ENCODE measurements at places on chromosomes 1 and 21. TPM values are rescaled to one million over a fixed set of nuclear protein-coding genes. Genes with fewer than 3 reads are reported as not detected.
A peak's percentile ranks its signal among the peaks of the same experiment; 100 is the strongest.

Gene RAB3B
- 1.6 TPM for polyA plus RNA-seq

Gene COPA
- polyA plus RNA-seq = 150 TPM

Gene CLIC6
- 2.0 TPM for polyA plus RNA-seq

Gene KCNA10
- not detected for polyA plus RNA-seq

Gene SLFNL1
- polyA plus RNA-seq = 1.1 TPM

Gene SLC5A3
- polyA plus RNA-seq = 46.9 TPM

Gene TSPEAR
- 1.1 TPM for polyA plus RNA-seq

Gene SPRR2E
- not detected for polyA plus RNA-seq

Gene IFI44L
- polyA plus RNA-seq = 7.2 TPM

Gene TMEM79
- polyA plus RNA-seq = 9.2 TPM

Gene BNIPL
- 5.6 TPM for polyA plus RNA-seq

- no peak for DNase-seq
Measured at GRCh38 chr1:222387007-222387814, 160.7 kb downstream of the HHIPL2 start.

DNA sequence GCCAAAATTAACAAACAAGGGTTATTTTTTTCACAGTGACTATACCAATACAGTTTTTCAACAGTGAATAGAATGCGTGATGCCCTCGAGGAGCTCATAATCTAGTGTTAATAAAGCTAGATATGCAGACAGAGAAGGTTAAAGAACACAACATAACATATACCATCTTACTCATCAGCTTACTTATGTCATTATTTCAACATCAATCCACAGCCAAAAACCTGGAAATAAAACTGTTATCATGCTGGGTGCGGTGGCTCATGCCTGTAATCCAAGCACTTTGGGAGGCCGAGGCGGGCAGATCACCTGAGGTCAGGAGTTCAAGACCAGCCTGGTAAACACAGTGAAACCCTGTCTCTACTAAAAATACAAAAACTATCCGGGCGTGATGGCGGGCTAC is 6.1 kb downstream of the STX6 start:
- no peak for DNase-seq

DNA sequence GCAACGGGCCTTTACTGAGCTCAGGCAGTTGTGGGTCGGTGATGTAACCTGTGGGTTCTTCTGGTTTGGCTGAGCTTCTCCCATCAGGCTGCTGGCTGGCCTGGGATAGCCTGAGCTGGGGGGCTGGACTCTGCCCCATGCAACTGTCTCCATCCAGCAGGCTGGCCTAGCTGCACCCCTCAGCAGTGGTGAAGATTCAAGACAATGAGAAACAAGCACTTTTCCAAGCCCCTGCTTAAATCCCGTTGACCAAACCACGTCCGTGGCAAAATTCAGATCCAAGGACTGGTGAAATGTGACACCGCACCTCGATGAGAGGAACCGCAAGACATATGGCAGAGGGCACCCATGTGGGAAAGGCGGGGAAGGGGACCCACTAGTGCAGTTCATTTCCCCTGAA is 25.6 kb downstream of the PRSS38 start:
- DNase-seq = no peak

GRCh38 chr1:50497007-50497406 is 73.8 kb upstream of the DMRTA2 start:
- DNase-seq = no peak

DNA sequence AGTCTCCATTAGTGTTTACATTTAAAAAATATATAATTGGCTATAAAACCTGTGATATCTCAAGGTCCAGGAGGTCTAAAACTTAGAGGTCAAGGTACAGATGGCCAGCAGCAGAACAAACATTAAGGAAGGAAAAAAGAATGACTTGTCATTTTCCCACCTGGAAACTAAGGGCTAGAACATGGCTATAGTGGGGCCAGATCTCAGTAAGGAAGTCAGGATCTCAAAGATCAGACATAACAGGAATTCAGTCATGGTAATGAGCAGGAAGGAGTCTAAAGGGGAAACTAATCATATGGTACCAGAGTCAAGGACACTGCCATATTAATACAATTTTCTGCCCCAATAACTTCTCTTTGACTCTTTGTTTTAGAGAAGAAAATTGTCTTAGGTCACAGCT is 1018.8 kb downstream of the PLA2G4A start:
- DNase-seq = no peak

GRCh38 chr1:25111706-25112105 is 120.6 kb downstream of the SYF2 start:
- DNase-seq = no peak

DNA sequence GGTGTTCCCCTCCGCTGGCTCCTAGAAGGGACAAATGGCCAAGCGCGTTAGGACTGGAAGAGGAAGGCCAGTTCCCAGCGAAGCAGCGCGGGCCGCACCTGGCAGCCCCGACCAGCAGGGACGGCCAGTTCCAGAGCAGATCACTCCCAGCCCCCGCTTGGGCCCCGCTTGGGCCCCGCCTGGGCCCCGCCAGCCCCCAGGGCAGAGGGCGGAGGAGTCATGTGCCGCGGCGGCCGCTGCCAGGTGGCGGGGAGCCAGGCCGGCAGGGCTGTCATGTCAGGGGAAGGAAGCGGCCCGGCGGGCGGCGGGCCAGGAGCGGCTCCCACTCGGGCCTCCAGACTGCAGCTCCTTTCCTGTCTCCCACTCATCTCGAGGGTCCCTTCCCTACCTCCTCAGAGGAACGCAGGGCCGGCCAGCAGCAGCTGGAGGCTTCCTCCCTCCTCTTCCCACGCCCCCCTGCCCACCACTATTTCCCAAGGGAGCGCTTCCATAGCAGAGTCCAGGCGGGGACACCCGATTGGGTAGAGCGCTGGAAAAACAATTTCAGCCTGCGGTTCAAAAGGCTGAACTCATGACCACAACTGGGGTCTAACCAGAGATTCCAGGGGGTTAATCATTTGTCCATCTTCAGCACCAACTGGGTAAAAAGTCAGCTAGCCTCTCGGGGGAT is 16.5 kb downstream of the ZNF697 start:
- peak; percentile 59 for DNase-seq

DNA sequence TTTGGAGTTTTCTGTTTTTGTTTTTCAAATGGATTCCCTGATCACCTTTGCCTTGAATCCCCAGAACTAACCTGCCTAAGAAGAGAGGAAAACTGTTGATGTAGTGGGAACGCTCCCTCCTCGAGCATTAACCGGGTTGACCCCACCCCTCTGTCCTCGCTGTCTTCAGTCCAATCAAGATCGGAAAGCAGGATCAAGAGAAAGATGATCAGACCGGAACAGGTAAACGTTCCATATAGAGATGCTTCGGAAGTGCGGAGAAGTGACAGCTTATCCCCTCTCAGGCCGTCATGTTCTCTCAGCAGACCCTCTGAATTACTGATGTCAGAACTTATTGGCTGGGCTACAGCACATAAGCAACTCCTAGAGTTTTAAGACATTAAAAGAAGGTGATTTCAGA is 800 bp upstream of the FAM163A start:
- no peak for DNase-seq

- DNase-seq = no peak
Measured at GRCh38 chr1:153805042-153805745, 30.0 kb downstream of the SLC27A3 start.

- no peak for DNase-seq
Measured at GRCh38 chr1:52976183-52977035, 49.3 kb downstream of the SCP2 start.

GRCh38 chr21:34077888-34078287 is 4.5 kb downstream of the MRPS6 start:
- no peak for DNase-seq

DNA sequence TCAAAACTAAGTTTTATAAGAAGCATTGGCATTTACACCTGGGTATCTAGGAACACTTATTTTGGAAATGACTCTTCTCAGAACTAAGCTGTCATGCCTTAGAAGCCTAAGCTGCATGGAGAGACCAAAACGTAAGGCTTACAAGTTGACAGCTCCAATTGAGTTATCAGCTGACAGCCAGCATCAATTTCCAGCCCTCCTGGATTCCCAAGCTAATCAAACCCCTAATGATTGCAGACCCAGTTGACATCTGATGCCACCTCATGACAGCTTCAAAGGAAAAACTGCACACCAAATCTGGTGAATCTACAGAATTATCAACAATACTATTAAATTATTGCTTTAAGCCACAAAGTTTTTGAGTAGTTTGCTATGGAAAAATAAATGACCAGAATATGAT is 187.6 kb upstream of the PRMT6 start:
- DNase-seq = no peak

- no peak for DNase-seq
Measured at GRCh38 chr1:63623952-63624351, 30.7 kb downstream of the PGM1 start.

GRCh38 chr1:17425806-17426600 is 13.5 kb downstream of the RCC2 start:
- DNase-seq = no peak

GRCh38 chr1:34688006-34688741 is 66.7 kb upstream of the GJB5 start:
- no peak for DNase-seq

- DNase-seq = no peak
Measured at GRCh38 chr1:174623324-174624035, 175.7 kb downstream of the GPR52 start.

- no peak for DNase-seq
Measured at GRCh38 chr1:47113178-47113577, 24.1 kb upstream of the CYP4A22 start.

- DNase-seq = no peak
Measured at GRCh38 chr21:25691976-25692375, 42.7 kb downstream of the ATP5PF start.

DNA sequence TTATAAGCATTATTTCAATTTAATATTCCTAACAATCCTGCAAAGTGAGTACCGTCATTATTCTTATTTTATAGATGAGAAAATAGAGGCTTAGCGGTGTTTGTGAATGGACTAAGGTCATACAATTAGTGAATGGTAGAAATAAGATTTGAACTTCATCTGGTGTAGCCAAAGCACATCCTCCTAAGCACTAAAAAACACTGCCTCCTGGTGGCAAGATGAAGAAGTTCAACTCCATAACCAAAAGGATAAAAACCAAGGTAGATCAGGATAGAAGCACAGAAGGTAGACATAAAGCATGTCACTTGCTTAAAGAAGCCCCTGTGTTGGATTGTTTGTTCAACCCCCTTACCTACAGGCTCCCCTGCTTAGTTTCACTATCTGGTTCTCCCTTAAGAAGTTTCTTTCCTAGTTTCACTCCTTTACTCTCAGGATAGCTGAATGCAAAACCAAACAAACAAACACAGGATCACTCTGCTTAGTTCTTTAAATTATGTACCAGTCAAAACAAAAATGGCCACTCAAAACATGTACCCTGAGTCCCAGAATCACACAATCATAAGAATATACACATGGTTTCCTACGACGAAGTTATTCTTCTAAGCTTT is 12.7 kb upstream of the AIM2 start:
- DNase-seq = no peak

DNA sequence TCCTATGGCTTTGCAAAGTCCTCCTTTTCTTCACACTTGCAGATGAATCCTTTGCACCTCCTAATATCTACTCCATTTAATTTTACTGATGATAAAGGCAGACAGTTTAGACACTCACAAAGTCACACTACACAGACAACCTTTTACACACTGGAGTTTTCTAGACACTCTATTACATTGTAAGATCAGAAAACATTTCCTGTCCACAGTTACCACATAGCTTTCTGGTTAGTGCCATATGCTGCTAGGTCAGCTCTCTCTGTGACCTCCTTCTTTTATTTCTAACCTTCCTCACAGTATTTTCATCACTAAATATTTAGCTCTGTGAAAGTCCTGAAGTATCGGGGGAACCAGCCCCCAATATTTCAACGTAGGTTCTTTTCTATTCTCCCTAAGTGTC is 5.1 kb downstream of the SH2D1B start:
- no peak for DNase-seq

DNA sequence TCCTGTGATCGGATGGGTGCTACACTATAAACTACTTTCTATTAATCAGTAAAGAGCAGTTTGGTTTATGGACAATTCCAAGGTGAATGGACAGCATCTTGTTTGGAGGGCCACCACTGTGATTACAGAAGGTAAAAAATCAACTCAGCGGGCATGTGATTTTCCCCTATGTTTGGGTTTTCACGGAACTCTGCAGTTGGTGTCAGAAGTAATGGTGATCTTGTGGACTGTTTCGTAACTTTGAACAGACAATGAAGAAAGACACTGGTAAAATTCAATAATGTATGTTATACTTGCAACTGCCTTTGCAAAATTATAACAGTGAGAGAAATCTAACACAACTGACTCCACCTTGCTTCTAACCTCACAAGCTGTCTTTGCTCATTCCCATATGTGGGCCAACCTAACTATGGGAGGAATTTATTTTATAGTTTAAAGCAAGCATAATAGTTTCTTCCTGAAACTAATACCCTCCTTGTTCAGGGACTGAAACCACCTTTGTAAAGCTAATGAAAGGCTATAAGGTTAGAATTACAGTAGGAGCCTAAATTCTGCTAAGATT is 53.2 kb downstream of the TRIM33 start:
- DNase-seq = no peak

- DNase-seq = no peak
Measured at GRCh38 chr1:202283379-202283844, 58.3 kb downstream of the UBE2T start.

- no peak for DNase-seq
Measured at GRCh38 chr1:86993269-86993985, 79.0 kb downstream of the HS2ST1 start.

GRCh38 chr1:188689542-188689941 is 1788.1 kb downstream of the BRINP3 start:
- DNase-seq = no peak

DNA sequence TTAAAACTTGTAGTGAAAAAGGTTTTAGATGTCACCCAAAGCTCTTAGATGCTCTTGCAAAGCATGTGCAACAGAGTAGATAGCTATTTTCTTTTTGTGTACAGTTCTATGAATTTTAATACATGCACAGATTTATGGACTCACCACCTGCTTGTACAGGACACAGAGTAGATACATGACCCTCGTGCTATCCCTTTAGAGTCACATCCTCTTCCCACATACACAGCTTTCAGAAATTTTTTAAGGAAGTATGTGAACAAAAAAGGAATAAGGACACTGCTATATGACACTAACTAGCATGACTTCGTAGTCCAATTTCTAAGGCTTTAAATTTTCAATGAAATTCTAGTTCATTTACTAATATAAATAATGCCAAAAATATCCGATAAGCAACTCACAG is 60.9 kb downstream of the ABL2 start:
- DNase-seq = no peak

DNA sequence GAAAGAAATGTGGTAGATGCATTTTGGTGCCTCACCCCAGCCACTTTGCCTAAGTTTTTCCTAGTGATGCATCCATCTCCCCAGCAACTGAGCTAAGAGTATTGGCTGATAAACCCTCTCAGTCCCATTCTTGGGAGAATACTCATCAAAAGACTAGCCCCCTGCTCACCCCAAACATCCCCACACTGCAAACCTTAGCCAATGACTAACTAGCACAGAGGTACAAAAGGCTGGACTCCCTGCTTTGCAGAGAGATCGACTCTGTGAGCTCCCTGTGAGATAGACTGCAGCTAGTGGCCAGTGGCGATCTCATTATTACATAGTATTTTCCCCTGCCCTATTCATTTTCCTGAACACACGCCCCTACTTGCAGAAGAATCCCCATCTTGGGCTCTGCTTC is 155.3 kb downstream of the HHIPL2 start:
- DNase-seq = no peak

- DNase-seq = no peak
Measured at GRCh38 chr1:74715806-74716205, 17.0 kb downstream of the CRYZ start.

Data from left renal pelvis (tissue), 4 donors.